Panc1 (cell line): ENCODE measurements at places on chromosomes 1 and 21. TPM values are rescaled to one million over a fixed set of nuclear protein-coding genes. Genes with fewer than 3 reads are reported as not detected.

DNA sequence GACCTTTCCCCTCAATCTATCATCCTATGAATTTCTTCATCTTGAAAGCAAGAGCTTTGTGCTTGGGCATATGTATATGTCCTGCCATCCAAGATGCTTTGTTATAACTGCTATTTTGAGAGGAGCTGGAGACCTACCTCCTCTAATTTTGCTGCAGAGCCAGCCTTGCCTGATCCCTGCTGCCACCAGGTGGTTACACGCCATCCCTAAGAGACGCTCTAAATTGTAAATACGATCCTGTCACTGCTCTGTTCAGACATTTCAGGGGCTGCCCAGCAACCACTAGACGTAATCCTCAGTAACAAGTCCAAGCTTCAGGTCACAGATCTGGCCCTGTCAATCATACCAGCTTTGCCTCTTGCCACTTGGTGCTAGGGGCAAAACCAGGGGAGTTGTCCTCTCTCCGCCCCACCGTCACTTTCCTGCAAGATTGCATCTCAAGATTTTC, 32.9 kb downstream of the GPA33 start:
- H3K27ac ChIP-seq = no peak overlapping the region
- H3K36me3 ChIP-seq = no peaks in the 10 kb centered on the region
- no peak overlapping the region for H3K4me3 ChIP-seq
- no peak for DNase-seq
- H3K4me1 ChIP-seq = no peaks in the 10 kb centered on the region
- no peaks in the 10 kb centered on the region for H3K27me3 ChIP-seq

DNA sequence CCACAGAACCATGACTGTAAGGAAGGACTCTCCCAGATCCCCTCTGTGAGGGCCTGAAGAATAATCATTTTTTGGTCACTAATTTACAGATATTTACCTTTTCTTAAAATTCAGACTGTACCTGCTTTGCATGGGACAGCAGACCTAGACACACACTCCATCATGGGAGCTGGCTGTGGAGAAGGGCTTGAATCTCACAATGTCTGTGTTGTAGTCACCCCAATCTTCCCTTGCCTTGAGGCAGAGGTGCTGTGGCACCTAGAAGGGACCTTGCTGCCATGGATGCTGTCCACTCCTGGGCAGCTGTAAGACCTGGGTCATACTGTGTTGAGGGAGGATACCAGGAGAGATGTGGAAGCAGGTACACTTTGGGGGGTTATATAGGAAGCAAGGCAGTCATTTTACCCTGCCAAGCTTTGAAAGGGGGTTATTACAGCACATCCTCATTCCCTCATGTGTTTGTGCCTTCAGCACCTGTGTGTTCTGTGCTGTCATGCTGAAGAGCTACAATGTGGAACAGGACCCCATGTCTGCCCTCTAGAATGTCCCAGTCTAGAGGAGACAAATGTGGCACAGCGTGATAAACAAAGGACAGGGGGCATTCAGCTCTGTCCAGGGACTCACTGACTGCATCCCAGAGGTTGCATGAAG, 27.1 kb downstream of the TRAF5 start:
- no peaks in the 10 kb centered on the region for H3K4me1 ChIP-seq
- H3K36me3 ChIP-seq = no peaks in the 10 kb centered on the region
- no peak overlapping the region for H3K4me3 ChIP-seq

DNA sequence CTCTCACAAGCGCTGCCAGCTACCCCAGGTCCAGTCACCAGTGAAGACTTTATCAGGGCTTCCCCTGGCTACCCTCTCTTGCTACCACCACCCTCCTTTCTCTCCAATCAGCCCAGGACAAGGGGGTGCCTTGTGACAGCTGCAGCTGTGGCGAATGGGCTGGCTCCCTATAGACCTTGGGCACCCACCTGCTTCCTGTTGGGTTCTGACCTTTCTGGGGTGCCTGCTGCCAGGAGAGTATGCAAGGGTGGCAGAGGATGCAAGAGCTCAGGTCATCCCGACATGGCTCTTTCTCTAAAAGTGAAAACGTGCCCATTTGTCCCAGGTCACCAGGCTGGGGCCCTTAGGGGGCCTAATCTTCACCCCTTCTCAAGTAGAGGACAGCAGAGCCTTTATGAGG, 6.6 kb downstream of the KLHDC8A start:
- no peak overlapping the region for H3K27ac ChIP-seq
- H3K36me3 ChIP-seq = no peaks in the 10 kb centered on the region
- no peak overlapping the region for H3K4me3 ChIP-seq
- 0 out of 2 replicates have a peak, but pooled peaks cover 2% of the 10 kb centered on the region for H3K27me3 ChIP-seq
- H3K4me1 ChIP-seq = no peaks in the 10 kb centered on the region
- DNase-seq = no peak

GRCh38 chr1:23872421-23872820, 4.3 kb upstream of the FUCA1 start:
- no peaks in the 10 kb centered on the region for H3K36me3 ChIP-seq
- H3K27ac ChIP-seq = no peak overlapping the region
- 0 out of 2 replicates have a peak, but pooled peaks cover 2% of the 10 kb centered on the region for H3K4me1 ChIP-seq

DNA sequence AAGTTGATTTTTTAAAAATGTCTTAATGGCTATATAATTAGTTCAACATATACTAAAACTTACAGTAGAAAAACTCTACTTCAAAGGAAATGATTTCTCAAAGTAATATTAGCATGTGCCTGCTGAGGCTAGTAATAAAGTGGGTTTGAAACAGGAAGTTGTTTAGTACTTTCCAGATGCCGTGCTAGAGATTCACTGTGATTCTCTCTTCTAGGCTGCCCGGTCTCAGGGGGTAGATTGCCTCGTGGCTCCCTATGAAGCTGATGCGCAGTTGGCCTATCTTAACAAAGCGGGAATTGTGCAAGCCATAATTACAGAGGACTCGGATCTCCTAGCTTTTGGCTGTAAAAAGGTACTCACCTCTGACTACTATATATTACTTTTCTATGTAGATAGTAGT, 9.1 kb downstream of the EXO1 start:
- H3K36me3 ChIP-seq = peaks cover 36% of the 10 kb centered on the region; the same call in 1 of the 2 replicates
- H3K27ac ChIP-seq = no peak overlapping the region
- DNase-seq = no peak
- H3K27me3 ChIP-seq = no peaks in the 10 kb centered on the region
- no peak overlapping the region for H3K4me3 ChIP-seq
- no peaks in the 10 kb centered on the region for H3K4me1 ChIP-seq

DNA sequence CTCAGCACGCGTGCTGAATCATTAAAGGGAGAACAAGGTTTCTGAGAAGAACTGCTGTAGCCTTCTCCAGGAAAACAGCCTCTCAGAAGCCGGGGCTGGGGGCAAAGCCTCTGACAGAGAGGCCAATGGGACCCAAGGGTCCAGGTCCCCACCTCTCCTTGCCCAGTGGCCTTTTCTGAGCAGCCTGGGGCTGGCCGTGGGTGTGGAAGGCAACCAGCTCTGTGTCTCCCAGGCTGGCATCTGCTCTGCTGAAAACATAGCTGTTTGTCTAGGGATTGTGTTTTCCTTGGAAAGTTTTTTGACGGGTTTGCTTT, 261.2 kb downstream of the NPHP4 start:
- H3K27me3 ChIP-seq = 0 out of 2 replicates have a peak, but pooled peaks cover 2% of the 10 kb centered on the region
- H3K4me3 ChIP-seq = no peak overlapping the region
- no peak for DNase-seq
- H3K4me1 ChIP-seq = no peaks in the 10 kb centered on the region

- H3K4me1 ChIP-seq = peaks cover 20% of the 10 kb centered on the region
- H3K27ac ChIP-seq = no peak within 1 kb of the TSS
- H3K36me3 ChIP-seq = no peaks in the 10 kb centered on the region
- peaks cover 26% of the 10 kb centered on the region for H3K27me3 ChIP-seq
- H3K4me3 ChIP-seq = peak within 1 kb of the TSS; percentile 67
- no peak for DNase-seq
Measured at GRCh38 chr1:212699625-212700222, at the start of gene BATF3. BATF3 (minus strand) TSS chr1:212699840; CDS start chr1:212699762, 78 bp downstream.

DNA sequence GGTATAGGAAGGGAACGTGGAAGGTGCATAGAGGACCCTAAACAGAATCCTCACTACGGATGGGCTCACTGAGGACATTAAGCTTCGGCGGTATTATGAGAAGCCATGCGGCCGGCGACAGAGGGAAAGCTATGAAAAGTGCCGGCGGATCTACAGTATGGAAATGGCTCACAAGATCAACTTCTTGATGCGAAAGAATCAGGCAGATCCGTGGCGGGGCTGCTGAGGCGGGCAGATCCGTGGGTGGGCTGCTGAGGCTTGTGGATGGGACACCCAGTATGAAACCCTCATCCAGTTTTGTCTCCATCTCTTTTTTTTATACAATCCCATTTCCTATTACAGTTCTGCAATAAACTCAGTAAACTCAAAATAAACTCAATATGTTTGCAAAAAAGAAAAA, 95.8 kb downstream of the CRB1 start:
- no peaks in the 10 kb centered on the region for H3K27me3 ChIP-seq
- H3K4me3 ChIP-seq = no peak overlapping the region
- H3K36me3 ChIP-seq = no peaks in the 10 kb centered on the region
- no peaks in the 10 kb centered on the region for H3K4me1 ChIP-seq

- H3K4me1 ChIP-seq = no peaks in the 10 kb centered on the region
- no peak for DNase-seq
- no peak overlapping the region for H3K27ac ChIP-seq
Measured at GRCh38 chr1:164583835-164584539, 25.0 kb downstream of the PBX1 start.

DNA sequence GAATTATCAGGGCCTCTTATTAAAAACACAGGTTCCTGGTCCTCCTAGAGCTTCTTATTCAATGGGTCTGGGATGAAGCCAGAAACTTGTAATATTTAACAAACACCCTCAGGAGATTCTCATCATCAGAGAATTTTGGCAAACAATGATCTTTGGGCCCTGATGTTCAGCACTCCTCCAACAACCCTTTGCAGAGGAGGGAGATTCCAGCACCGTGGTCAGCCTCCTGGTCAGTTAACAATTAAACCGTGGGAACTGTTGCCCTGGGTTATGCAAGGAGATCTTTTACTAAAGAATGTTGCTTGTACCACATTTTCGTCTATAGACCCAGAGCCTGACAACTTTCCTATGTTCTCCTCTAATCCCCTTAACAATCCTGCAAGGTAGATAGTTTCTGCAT, 294.4 kb downstream of the PLPP3 start:
- no peak for DNase-seq
- no peak overlapping the region for H3K4me3 ChIP-seq
- no peaks in the 10 kb centered on the region for H3K36me3 ChIP-seq

- no peak overlapping the region for H3K27ac ChIP-seq
- no peaks in the 10 kb centered on the region; the same call in 1 of the 2 replicates for H3K27me3 ChIP-seq
- no peaks in the 10 kb centered on the region for H3K36me3 ChIP-seq
Measured at GRCh38 chr1:112172294-112172882, 182.9 kb upstream of the KCND3 start.

DNA sequence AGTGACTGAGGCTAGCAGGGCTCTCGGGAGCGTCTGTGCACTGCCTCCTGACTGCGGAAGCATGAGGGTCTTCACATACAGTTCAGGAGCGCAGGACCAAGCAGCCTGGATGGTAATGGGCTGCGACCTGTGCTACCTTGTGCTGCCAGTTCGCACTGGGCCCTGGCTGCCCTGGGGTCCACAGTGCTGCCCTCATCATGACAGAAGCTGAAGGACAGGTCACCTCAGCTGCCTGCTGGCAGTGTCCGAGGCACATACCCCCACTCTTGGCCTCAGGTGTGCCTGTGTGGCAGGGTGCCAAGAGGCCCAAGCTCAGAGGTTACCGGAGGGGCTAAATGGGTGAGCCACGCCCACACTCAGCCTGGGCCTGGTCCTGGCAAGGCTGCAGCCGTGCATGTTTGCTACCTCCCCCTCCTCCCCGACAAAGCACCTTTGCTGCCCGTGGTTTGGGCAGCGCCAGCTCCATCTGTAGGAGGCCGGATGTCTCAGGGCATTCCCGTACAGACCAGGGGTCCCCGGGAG, 4.4 kb downstream of the JMJD4 start:
- H3K27ac ChIP-seq = no peak overlapping the region; the same call in 1 of the 2 replicates
- peaks cover 36% of the 10 kb centered on the region for H3K4me1 ChIP-seq
- no peak for DNase-seq
- no peaks in the 10 kb centered on the region for H3K27me3 ChIP-seq
- H3K36me3 ChIP-seq = peaks cover 3% of the 10 kb centered on the region; the same call in 1 of the 2 replicates

DNA sequence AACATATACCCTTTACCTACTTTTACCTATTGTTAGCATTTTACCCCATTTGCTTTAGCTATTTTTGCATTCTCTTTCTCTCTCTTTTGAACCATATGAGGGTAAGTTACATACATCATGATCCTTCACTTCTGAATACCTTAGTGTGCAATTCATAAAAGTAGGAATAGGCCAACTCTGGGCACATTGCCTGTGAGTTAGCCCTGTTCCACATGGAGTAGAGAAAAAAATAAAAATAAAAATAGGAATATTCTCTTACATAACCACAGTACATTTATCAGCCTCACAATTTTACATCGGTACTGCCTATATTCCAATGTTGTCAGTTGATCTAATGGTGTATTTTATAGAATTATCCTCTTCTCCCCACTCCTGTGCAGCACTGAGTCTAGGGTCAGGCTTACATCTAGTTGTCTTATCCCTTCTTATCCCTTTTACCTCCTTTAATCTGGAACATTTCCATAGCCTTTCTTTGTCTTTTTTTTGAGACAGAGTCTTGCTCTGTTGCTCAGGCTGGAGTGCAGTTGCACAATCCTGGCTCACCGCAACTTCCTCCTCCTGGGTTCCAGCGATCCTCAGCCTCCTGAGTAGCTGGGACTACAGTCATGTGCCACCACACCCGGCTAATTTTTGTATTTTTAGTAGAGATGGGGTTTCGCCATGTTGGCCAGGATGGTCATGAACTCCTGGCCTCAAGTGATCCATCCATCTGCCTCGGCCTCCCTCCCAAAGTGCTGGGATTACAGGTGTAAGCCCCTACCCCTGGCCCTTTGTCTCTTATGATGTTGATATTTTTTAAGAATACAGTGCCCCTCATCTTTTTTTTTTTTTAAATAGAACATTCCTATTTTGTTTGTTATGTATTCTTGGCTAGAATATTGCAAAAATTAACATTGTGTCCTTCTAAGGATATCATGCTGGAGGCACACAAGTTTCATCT, 11.1 kb upstream of the SLC30A1 start:
- H3K4me1 ChIP-seq = 0 out of 2 replicates have a peak, but pooled peaks cover 6% of the 10 kb centered on the region
- no peak for DNase-seq

DNA sequence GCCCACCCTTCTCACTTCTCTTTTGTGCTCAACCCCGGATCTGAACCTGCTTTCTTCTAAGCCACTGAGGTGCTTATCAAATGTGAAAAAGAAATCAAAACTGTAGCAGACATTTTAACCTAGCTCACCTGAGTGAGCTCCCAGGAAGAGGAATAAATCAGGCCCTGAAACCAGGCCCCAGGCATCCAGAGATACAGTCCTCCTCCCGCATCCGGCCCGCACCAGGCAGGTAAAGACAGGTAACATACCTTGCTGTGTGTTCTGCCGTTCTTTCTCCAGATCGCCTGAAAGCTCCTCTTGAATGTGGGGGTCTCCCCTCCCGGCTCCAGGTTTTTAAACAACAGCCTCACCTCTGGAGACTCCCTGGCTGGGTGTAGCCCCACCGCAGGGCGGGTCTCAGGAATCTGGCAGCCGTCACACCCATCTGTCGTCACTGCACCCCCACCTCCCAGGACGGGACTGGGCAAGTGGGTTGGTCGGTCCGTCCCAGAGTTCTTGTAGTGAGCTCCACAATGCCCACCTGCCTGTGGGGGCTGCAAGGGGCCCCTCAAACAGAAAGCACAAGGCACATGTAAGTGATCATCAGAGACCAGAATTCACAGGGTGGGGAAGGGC, at the start of gene LAMB3:
TSS of gene LAMB3 (minus strand) at position 305 of the 615 bp plus-strand sequence. CDS start 1,481 bp downstream, outside the sequence.
- peaks cover 5% of the 10 kb centered on the region for H3K4me1 ChIP-seq
- no peak within 1 kb of the TSS for H3K27ac ChIP-seq
- H3K4me3 ChIP-seq = no peak within 1 kb of the TSS
- no peak for DNase-seq
- H3K27me3 ChIP-seq = no peaks in the 10 kb centered on the region
- H3K36me3 ChIP-seq = no peaks in the 10 kb centered on the region

The HTR6 gene
- total RNA-seq = 0.10 TPM

The DNALI1 gene
- 0.36 TPM for total RNA-seq

The RGS8 gene
- total RNA-seq = not detected

The ETV3L gene
- total RNA-seq = not detected

The LCE3E gene
- total RNA-seq = not detected

The TMEM82 gene
- not detected for total RNA-seq

The NLRP3 gene
- total RNA-seq = 0.33 TPM

The RNF186 gene
- total RNA-seq = not detected
